ENCODE measurements at places on chromosomes 6 and 20.

DNA sequence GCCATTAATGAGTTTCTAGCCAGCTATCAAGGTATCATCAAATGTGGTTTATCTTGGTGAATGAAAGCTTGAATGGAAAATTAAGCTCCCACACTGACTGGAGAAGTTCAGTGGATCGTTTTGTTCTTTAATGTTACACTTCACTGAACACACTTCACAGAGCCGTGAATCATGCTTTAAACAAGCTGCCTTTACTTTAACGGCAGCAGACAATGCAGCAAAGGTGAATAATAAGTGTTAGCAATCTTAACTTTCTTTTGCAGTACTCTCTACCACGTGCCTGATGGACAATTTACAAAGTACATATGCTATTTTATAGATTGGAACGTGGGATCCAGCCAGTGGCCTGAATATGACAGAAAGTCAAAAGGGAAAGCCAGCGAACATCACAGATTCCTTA lies 424.5 kb downstream of the GRIK2 start:
- peak; percentile 22 for DNase-seq

DNA sequence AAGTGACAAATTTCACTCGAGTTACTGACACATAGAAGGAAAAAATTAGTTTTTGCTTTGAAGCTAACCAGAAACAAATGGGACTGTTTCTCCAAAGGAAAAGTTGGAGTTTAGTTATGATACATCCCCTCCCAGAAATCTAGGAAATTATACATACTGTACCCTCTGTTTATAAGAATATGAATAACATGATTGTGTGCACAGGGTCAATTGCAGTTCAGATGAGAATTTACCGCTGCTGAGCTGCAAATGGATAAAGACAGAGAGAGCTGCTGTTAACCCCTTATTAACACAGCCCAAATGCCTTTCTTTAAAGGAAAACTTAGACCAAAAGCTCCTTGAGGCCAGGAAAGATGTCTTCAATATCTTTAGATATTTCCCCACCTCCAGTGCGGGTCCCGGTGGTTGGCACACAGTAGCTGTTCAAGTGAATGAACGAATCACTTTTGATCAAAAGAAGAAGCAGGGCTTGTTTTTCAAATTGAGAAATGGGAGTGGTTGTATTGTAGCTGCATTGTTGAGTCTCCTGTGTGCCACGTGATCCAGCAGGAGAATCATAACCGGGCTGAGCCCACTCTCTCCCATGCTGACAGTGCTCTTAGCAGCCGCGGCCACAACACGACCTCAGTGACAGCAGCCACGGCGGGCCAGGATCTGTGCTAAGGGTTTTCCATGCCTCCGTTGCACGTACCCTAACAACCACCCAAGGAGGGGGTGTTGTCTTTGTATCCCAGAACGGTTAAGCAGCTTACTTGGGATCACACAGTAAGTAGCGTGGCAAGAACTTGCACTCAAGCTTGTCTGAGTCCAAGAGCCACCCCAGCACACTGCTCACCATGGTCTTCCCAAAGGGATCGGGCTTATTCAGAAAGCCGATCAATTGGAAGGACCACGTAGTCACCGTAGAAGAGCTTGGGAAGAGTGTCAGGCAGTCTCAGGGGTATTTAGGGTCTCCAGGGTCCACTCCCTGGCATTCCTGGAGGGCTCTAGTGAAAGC lies 53.5 kb upstream of the BMP6 start:
- DNase-seq = no peak

GRCh38 chr6:21204951-21205350 lies 388.6 kb upstream of the SOX4 start:
- no peak for DNase-seq

DNA sequence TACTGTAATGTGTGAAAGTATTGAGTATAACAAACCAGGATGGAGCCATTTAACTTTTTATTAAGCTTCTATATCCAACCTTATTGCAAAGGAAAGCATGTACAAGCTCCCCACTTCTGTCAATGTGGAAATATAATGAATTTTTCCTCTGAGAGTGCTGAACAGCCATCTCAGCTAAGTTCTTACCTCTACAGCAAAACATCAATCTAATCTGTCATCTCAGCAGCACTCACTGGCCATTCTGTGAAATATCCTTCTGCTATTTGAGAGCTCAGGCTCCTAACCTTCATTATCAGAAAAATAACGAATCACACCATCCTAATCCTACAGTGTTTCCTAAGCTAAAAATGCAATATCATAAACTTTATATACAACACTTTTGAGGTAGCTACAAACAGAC lies 194.0 kb upstream of the RNF217 start:
- no peak for DNase-seq

GRCh38 chr20:875115-875514 lies 41.0 kb downstream of the ANGPT4 start:
- DNase-seq = no peak

DNA sequence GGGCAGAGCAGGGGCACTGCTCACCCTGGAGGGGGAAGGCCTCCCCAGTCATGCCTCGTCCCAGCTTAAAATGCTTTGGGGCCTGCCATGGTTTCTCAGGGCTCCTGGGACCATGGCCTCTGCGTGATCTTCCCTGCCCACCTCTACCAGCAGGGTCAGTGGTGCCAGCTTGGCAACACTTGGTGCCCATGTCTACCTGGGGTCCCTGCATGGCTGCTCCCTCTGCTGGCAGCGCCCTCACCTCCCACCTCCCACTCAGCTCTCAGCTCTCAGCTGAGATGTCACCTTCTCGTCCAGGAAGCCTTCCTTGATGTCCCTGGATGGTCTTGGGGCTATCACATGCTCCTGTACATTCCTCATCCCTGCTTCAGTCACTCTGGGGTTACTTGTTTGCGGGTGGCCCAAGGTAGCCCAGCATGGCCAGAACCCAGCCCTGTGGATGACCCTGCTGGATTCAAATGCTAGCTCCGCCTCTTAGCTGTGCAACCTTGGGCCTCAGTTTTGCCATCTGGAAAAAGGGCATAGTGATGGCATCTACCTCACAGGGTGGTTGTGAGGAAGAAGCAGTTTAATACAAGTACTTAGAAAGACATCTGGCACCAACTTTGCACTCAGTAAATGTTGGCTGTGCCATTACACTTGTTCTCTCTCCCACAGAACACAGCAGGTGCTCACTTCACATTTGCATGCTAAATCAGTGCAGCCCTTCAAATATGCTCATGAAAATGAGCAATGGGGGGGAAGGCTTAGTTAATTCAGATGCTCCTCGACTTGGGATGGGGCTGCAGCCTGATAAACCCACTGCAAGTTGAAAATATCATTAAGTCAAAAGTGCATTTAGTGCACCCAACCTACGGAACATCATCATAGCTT lies 53.5 kb upstream of the PTPN1 start:
- no peak for DNase-seq

DNA sequence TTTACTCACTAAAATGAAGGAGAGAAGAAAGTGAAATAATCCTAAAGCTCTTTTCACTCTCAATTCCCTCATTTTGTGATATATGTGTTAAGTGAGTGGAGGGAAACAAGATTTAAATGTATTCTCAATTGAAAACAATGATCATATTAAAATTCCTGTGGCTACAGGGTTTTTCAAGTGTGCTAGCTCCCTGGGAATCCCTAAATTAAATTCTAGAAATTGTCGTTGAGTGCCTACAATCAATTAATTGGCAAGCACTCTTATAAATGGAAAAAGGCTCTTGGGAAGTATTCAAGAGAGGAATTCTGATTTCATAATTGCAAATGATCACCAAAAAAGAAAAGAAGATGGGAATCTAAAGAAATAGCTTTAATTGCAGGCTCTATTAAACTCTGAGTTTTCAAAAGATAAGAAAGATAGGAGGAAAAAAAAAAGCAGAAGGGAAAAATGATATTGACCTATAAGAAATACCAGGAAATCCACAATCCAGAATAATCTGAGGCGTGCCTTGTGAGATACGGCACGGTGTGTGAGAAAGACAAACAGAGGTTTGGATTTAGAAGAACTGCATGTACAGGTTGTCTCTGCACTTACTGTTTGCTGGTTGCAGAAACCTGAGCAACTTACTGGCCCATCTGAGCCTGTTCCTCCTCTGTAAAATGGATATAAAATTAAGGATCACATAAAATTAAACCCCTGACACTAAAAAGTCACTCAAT lies 18.3 kb upstream of the MBOAT1 start:
- DNase-seq = no peak

DNA sequence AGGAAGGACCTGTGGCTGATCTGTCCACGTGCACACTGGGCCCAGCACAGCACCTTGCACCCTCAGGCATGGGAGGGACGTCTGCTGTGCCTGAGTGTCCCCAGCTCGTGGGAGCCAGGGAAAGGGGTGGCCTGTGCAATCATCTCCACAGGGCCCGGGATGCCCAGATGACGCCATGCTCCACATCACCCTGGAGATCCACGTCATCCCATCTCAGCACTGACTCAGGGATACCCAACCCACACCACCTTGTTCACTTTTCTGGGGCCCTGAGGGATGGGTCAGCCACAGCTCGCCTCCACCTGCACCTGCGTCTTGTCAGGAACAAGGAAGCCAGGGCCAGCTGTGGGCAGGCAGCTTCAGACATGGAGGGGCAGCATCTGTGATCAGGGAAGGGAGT lies 48.2 kb downstream of the RAB44 start:
- no peak for DNase-seq

GRCh38 chr6:5680095-5680494 lies 326.6 kb downstream of the NRN1 start:
- peak; percentile 87 for DNase-seq

- no peak for DNase-seq
Observed at GRCh38 chr20:48187851-48188250, 402.6 kb upstream of the SULF2 start.

GRCh38 chr20:23118144-23118543 lies 32.0 kb upstream of the CD93 start:
- no peak for DNase-seq

GRCh38 chr20:8335495-8336195 lies 203.6 kb downstream of the PLCB1 start:
- DNase-seq = no peak

DNA sequence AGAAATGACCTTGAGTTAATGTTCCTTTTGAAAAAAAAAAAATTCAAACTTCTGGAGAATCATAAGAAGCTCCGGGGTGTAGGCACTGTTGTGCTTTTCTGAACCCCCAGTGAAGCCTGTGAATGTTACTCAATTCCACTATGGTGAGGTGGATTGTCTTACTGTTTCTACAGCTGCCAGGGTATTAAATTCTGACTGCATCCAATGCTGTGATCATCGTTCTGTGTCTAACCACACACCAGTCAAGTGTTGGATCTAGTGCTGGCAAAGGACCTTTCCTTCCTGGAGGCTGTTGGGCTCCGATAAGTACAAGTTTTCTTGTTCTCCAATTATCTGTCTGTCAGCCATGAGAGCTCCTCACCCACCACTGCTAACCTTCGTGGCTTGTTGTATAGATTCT lies 162.0 kb upstream of the EPHA7 start:
- peak; percentile 57 for DNase-seq

GRCh38 chr6:128202169-128202765 lies 301.4 kb upstream of the THEMIS start:
- DNase-seq = no peak

- no peak for DNase-seq
Observed at GRCh38 chr6:53951383-53951782, 156.6 kb downstream of the LRRC1 start.

- peak; percentile 37 for DNase-seq
Observed at GRCh38 chr6:16409531-16410441, 171.4 kb downstream of the GMPR start.

- DNase-seq = peak; percentile 41
Observed at GRCh38 chr20:58213121-58213520, 15.3 kb downstream of the ANKRD60 start.

DNA sequence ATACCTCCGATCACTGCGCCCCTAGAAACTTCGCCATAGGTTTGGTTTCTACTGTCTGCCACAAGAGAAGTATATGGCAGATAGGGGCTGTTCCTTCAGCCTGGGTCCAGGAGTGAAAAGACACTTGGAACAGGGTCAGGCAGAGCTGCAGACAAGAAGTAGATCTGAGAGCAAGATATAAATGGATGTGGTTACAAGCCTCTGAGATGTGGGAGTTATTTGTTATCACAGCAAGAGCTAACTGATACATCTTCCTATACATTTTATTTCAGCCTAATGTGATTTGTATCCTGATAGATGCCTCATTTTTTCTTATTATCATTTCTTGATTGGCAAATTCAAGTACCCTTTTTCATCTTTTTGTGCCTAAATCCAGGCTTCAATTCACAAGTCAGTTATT lies 40.9 kb upstream of the ADTRP start:
- DNase-seq = no peak

DNA sequence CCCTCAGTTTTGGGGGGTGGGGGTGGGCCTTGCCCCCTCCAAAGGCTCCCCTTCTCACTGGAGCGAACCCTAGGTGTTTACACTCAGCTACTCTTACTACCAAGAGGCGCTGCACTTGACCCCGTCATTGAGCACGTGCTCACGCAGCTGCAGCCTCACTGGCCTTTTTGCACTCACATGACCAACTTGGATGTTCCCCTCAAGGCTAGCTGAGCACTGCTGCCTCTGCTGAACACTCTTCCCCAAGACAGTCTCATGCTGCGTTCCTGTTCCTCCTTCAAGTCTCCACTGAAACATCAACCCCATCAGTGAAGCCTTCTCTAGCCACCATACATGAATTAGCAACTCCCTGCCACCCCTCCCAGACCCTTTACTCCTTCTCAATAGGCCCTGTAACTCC lies 4.0 kb downstream of the SOD2 start:
- DNase-seq = no peak

DNA sequence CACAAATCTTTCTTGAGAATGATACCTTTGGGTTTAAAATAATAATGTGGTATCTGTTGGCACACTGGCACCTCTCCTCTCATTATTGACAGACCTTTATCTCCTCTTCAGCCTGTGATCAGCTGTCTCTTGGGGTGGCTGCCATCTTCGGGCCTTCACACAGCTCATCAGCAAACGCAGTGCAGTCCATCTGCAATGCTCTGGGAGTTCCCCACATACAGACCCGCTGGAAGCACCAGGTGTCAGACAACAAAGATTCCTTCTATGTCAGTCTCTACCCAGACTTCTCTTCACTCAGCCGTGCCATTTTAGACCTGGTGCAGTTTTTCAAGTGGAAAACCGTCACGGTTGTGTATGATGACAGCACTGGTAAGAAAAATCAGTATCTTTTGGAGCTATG lies 232.8 kb downstream of the GRIK2 start:
- peak; percentile 91 for DNase-seq

DNA sequence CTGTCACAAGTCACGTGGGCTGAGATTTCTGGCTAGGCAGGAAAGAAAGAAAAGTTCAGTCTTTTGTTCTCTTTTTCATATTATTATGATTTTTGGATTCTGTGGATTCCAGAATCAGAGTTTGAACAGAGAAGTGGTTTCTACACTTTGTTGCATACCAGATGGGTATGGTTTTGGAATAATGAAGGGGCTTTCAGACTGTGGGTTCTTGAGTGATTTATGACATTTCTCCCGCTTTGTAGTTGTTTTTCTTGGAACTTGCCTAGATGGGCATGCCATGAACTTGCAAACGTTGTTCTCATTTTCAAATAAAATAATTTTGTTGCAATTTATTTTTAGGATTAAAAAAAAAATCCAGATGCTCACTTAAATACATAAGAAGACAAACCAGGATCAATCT lies 34.4 kb downstream of the CBFA2T2 start:
- no peak for DNase-seq

GRCh38 chr6:158016571-158017383 lies 35.1 kb downstream of the SYNJ2 start:
- no peak for DNase-seq

GRCh38 chr6:11025921-11026635 lies 18.0 kb downstream of the ELOVL2 start:
- DNase-seq = no peak

GRCh38 chr6:107033126-107033525 lies 5.1 kb downstream of the MTRES1 start:
- no peak for DNase-seq
